ENCODE measurements at places on chromosomes 13 and 19.
A peak's percentile ranks its signal among the peaks of the same experiment; 100 is the strongest.

DNA sequence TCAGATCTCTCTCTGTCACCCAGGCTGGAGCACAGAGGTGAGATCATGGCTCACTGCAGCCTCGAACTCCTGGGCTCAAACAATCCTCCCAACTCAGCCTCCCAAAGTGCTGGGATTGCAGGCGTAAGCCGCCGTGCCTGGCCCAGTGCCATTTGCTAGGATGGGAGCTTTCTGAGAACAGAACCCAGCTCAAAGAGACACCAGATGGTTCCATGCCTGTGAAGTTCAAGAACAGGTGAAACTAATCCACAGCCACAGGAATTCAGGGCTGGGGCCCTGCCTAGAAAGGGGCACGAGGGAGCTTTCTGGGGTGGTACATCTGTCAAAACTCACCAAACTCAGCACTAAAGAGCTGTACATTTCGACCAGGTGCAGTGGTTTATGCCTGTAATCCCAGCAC, 4.2 kb downstream of the SLC7A9 start:
- DNase-seq = no peak

- peak; percentile 92 for DNase-seq
These were observed 22.5 kb upstream of the NFIC start for GRCh38 chr19:3343619-3344502.

- no peak for DNase-seq
These were observed 17.8 kb upstream of the KCTD4 start for GRCh38 chr13:45218689-45219088.

- peak; percentile 70 for DNase-seq
These were observed 363 bp upstream of the ZNF763 start for GRCh38 chr19:11964496-11964857.

DNA sequence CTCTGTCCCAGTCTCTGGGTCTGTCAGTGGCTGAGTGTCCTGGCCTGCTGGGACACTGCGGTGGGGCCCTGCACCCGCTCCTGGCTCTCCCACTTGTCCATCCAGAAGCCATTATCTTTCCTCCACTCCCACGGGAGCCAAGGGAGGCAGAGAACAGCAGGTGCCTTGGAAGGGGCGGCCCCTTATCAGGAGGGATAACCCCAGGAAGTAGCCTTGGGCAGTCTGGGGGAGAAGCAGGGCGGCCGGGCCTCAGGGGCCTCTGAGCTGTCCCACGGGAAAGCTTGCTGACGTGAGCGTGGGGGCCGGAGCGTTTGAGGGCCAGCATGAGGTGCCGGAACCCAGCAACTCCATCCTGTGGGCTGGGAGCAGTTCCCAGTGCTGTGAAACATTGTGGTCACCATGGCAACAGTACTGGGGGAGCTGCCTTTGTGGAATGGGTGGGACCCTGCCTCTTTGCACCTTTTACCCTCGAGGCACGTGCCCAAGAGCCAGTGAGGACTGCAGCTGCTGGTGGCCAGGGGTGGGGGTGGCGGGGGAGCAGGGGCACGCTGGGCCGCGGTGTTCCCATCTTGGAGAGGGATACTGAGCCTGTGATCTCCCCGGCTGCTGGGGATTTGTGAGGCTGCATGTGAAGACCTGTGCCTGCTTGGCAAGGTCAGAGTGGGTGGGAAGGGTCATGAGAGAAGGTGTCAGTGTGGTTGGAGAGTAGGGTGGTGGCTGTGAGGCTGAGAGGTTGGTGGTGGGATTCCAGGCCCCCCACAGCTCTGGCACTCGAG, 20.9 kb downstream of the KLHL26 start:
- DNase-seq = peak; percentile 81

DNA sequence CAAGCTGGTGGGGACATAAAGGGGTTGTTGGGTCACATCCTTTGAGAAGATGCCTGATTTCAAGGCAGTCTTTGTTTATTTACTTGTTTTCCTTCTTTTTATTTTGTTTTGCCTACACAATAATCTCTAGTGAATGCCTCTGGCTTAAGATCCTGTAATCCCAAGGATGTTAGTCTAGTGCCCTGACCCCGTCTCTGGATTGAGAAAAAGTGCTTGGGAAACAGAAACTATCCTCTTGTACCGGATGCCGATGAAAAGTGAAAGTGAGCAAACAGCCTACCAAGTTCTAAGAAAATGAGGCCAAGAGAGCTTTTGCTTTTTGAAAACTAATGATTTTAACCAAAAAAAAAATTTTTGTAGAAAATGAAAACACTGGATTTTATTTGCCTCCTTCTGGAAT, 42.1 kb upstream of the C1QTNF9 start:
- DNase-seq = no peak

DNA sequence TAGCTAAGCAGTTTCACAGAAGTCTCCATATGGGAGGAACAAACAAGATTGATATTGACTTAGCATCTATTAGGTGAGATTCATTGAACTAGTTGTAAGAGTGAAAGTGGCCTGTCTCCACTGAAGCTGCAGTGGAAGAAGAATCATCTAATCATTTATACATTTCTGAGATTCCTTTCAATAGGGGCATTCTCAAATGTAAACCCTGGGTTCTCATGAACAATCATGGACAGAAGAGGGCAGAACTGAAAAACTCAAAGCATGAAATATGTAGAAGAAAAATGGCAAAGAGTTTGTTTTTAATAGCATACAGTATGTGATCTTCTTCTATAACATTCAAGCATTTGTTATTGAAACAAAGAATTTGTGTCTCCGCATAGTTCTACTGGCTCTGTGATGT, 17.6 kb upstream of the POSTN start:
- DNase-seq = no peak

GRCh38 chr19:52217576-52217975, 27.7 kb downstream of the PPP2R1A start:
- DNase-seq = no peak

DNA sequence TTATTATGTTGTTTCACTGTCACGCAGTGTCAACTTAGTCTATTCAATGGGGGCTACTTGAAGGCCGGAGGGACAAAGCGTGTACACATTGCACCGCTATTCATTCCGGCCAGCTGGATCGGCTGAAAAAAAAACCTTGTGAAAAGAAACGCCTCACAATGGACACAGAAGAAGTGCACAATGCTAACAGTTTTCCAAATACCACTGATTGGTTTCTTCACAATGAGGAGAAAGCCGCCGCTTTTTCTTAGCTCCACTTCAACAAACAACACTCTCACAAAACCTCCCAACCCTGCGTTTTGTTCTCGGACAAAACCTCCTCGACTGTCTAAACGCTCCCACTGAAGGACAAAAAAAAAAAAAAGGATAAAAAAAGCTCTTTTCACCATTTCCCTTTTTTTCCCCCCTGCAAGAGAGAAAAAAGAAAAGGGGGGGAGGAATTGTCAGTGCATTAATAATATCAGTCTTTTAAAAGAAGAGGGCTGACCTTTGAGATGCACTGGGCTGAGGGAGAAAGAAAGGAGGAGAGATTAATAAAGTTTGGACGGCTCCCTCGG, 5.4 kb downstream of the SOX21 start:
- no peak for DNase-seq
